ENCODE measurements at places on chromosomes 1 and 21.
A peak's percentile ranks its signal among the peaks of the same experiment; 100 is the strongest.

DNA sequence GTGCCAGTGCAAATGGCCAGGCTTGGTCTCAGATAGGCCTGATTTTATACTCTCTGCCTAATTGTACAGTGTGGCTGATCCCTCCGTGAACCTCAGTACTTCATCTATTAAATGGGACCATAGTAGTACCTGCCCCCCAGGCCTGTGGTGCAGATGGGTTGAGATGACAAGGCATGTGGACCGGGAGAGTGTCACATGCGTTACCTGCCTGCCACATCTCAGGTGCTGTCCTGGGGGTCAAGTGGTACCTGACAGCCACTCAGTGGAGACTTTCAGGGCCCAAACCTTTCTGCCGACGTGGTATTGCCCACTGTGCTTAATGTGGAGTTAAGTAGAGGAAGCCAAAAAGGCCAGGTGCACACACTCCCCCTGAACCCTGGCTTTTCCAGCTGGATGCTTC, 197.3 kb downstream of the FOXD2 start:
- no peak for DNase-seq

DNA sequence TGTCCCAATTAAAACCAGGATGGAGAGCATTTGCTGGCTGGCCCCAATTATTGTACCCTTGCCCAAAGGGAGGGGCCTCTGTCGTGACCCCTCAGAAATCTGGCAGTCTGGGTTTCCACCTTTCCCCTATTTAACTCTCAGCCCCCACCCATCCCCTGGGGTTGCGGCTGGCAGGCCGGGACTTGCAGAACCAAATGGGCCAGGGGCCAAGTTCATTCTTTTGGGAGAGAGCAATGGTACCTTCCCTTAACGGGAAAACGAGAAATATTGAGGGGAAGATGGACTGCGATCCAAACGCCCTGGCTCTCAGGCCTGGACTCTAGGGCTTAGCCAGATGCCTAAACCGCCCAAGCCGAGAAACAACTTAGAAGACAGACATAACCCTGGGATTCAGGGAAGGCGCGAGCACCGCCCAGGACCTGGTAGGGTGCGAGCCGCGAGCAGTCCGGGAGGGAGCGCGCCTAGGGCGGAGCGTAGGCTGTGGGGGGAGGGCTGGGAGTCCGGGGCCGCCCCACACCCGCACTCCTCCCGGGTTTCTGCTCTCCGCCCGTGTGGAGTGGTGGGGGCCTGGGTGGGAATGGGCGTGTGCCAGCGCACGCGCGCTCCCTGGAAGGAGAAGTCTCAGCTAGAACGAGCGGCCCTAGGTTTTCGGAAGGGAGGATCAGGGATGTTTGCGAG, at the start of gene SLC27A3:
TSS of gene SLC27A3 (plus strand) at position 628 of the 678 bp plus-strand sequence. CDS start 91 bp downstream, outside the sequence.
- DNase-seq = peak; percentile 65

DNA sequence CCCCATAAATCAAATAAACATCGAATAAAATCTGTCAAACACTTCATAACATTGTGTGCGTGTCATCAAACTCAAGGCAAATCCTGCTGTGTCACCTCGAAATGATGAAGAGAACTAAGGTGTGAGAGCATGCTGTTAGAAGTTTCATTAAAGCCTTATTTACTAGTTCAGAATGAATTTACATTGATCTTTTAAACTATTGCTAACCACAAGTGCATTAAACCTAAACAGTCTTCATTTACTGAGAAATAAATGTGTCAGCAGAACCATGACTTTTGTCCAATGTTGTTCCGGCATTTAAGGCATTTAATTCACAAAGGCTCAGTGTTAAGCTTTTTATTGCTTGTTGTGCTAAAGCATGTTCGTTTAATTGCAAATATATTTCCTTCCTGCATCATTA, 474.4 kb downstream of the SETD4 start:
- DNase-seq = no peak

GRCh38 chr1:234608911-234609690, 877 bp downstream of the IRF2BP2 start:
- DNase-seq = peak; percentile 67

DNA sequence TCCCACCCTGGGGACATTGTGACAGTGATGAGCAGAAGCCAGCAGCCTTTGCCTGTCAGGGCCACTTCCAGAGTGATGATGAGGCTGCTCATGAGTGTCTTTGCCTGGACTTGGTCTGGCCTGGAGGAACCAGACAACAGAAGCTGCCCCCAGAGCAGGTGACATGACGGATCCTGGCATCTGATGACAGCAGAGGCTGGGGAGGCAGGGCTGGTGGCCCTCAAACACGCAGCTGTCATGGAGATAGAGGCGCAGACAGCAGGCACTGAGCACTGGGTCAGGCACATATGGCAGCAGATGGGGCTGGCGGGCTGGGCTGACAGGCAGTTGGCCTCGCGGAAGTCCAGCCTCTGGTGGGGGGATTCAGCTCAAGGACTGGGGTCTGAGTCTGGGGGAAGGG, 66.4 kb upstream of the STUM start:
- no peak for DNase-seq

DNA sequence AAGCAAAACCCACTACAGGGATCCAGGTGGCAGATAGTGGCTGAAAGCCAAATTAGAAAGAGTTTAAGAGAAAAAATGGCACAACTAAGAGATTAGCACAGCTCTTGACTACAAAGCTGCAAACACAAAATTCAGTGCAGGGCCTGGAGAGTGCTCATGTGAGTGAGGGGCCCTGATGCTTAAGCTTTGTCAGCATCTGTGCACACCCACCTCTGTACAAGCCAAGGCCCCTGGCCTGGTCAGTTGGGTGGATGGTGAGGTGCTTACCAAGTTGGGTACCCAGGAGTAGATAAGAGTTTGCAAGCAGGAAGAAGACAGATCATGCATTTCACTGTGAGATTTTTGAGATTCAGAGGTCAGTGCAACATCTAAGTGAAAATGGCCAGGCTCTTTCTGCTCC, 62.7 kb upstream of the ATP1B1 start:
- DNase-seq = no peak

DNA sequence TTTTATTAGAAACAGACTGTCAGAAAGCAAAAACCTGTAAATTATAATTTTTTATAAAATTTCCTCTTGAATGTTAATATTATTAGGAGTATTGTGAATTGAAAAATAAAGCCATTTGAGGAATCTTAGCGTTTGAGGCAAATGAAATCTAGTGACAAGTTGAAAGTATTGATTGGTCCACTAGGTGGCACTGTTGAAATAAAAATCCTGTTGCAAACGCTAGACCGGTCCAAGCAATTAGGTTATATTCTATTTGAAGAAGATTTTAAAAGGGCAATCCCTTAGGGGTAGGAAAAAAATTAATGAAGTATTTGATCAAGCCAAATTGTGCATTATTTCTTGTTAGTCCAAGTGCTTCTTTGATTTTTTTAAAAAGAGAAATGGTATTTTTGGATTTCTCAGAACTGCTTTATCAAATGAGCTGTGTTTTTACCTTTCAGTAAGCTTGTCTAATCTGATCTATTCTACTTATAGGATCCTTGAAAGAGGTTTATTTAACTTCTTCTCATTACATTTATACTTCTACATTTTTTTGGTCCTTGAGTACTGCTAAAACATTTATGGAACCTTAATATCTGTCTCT, 57.7 kb downstream of the ATG4C start:
- peak; percentile 76 for DNase-seq

- no peak for DNase-seq
These were observed 587.9 kb downstream of the ADGRL2 start for GRCh38 chr1:82388679-82389078.

DNA sequence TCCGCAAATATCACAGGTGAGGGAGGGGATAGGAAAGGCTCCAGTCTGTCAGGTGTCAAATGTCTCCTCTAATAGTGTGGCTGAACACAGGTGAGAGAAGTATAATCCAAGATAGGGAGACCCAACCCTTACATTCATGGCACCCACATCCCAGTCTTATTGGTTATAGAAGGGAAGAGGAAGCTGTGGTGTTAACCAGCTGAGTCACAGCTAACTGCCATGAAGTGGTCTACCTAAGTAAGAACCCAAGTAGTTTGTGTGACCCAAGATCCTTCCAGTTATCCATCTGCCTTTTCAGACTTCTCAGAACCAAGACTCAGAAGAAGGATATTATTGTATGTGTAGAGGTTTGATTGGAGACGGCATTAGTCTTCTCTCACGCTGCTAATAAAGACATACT, 37.1 kb downstream of the DDAH1 start:
- no peak for DNase-seq

GRCh38 chr1:196910215-196910614, 22.4 kb downstream of the CFHR4 start:
- no peak for DNase-seq

- no peak for DNase-seq
These were observed 32.3 kb upstream of the ABCG1 start for GRCh38 chr21:42186591-42186990.

DNA sequence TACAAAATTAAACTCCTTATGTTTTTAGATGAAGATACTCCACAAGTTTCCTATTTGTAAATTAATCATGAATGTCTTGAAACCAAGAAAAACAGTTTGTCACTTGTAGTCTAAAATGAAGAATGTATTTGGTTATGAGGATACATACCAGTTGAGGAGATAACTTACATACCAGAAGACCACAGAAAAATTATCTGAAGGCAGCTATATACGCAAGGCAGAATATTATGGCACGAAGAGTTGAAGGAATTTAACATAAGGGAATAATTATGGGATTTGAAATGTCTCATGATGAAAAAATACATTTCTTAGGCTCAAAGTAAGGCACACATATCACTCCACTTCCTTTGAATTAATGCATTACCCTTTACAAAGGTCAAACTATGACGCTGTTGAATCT, 73.3 kb downstream of the IFI44 start:
- no peak for DNase-seq

GRCh38 chr1:156859523-156860112, 701 bp upstream of the INSRR start:
- DNase-seq = peak; percentile 11

DNA sequence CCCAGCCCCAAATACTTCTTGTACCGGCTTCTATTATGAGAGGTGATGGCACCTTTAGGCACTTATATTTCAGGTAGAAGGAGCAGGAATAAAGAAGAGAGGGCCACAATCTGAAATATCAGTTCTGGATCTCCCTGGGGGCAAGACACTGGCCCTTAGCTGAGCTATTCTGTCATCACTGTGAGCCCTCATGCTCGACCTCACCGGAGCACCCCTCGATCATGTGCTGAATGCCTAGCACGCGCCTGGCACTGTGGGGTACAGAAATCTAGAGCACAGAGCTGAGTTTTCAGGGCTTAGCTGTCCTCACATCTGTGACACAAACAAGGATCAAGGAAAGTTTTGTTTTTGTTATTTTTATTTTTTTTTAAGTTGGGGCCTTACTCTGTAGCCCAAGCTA, 7.6 kb upstream of the MX1 start:
- DNase-seq = no peak

DNA sequence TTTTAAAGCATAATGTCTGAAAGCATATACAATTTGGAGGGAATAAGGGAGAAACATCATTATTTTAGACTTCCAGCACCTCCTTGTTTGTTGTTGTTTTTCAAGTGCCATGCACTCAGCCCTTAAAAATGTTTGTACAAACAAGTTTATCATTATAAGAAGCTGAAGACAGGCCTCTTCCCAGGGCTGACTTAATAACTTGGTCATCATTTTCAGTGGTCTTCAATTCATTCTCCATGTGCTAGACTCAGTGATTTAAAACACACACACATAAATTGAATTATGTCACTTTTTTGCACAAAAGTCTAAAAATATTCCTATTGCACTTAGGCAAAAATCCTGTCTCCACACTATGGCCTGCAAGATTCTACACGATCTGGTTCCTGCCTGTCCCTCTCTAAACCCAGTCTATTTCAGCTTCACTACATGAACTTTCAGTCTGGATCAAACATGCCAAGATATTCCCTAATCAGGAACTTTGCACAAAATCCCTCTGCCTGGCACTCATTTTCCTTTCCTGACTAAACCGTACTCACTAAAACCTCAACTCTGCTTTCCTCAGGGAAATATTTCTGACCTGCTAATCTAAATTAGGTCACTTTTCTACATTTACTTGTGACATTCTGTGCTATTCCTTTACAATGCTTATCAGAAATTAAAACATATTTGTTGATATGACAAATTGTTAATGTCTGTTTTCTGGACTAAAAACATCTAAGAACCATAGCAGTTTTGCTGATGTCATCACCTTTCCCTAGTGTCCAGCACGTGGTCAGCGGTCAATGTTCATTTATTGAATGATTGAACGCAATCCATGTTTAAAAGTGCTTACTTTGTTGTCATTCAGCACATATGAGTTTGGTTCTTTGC, 14.8 kb upstream of the GBP5 start:
- no peak for DNase-seq

- no peak for DNase-seq
These were observed 5.8 kb downstream of the TTLL10 start for GRCh38 chr1:1179346-1179982.

DNA sequence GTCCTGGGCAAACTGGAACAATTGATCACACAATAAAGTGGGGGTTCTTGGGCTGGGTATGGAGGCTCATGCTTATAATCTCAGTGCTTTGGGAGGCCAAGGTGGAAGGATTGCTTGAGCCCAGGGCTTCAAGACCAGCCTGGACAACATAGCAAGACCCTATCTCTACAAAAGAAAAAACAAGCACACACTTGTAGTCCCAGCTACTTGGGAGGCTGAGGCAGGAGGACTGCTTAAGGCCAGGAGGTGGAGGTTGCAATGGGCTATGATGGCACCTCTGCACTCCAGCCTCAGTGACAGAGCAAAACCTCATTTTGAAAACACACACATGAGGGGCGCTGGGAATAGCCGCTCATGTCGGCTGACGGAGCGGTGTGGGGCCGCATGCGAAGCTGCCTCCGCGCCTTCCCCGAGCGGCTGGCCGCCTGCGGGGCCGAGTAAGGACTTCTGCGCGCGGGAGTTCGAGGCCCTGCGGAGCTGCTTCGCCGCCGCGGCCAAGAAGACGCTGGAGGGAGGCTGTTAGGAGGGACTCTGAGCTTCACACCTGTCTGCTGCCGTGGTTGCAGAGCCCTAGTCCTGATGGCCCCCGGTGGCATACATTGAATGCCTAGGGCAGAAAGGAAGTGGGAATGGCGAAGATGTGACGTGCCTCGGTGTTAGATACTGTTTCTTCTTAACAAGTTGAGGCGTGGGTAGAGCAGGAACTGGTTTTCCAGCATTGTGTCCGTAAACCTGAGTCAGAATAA, 59.5 kb downstream of the ACBD3 start:
- DNase-seq = no peak

GRCh38 chr21:36126208-36126565, 8.7 kb upstream of the CBR3 start:
- DNase-seq = no peak

DNA sequence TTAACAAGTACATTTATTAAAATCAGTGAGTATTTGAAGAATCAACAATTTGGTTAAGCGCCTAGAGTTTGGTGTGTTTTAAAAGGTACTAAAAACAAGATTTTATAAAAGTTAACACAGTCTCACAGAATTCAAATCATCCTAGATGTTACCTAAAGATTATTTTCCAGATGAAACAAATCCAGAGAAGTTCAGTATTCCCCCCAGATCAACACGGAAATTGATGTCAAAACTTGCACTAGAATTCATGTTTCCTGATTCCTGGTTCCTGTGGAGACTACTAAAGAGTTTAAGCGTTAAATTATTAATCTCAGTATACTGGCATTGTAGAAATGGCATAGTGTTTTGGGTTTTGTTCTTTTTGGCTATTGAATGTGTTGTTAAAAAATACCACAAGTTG, 1.4 kb downstream of the PTBP2 start:
- no peak for DNase-seq

Data from suppressor macrophage (primary cell).